ENCODE measurements at places on chromosomes 1 and 21. TPM values are rescaled to one million over a fixed set of nuclear protein-coding genes. Genes with fewer than 3 reads are reported as not detected.

TRIM46 gene
- 1.6 TPM for total RNA-seq

RHOU gene
- total RNA-seq: 21.5 TPM

CCDC27 gene
- not detected for total RNA-seq

S100A7A gene
- total RNA-seq: not detected

GIPC2 gene
- total RNA-seq: 2.0 TPM

GJB3 gene
- 178 TPM for total RNA-seq

MPL gene
- 0.11 TPM for total RNA-seq

GNG12 gene
- total RNA-seq: 99.9 TPM

CLCA4 gene
- total RNA-seq: not detected

BNIPL gene
- total RNA-seq: 157 TPM

CASQ2 gene
- total RNA-seq: 0.54 TPM

KIF2C gene
- total RNA-seq: 11.2 TPM

LAD1 gene
- 33.3 TPM for total RNA-seq

UBXN10 gene
- 0.39 TPM for total RNA-seq

SLAMF7 gene
- not detected for total RNA-seq

KCNJ6 gene
- total RNA-seq: under 0.01 TPM

AMY2A gene
- total RNA-seq: not detected

DPT gene
- total RNA-seq: not detected

SYT14 gene
- 2.7 TPM for total RNA-seq

CORT gene
- total RNA-seq: 0.11 TPM

LDLRAD1 gene
- total RNA-seq: not detected

TDRD5 gene
- 0.11 TPM for total RNA-seq

TSPEAR gene
- not detected for total RNA-seq

TIPRL gene
- 47.6 TPM for total RNA-seq

MMEL1 gene
- not detected for total RNA-seq

PLPP3 gene
- 93.4 TPM for total RNA-seq

SFN gene
- 146 TPM for total RNA-seq

CD53 gene
- not detected for total RNA-seq

S100A9 gene
- total RNA-seq: not detected

PCSK9 gene
- total RNA-seq: under 0.01 TPM

DISC1 gene
- 13.7 TPM for total RNA-seq

IGSF3 gene
- 120 TPM for total RNA-seq

ILDR2 gene
- total RNA-seq: 0.79 TPM

LPAR3 gene
- total RNA-seq: 0.39 TPM

TSEN15 gene
- total RNA-seq: 10.6 TPM

NBPF4 gene
- not detected for total RNA-seq

SLC9C2 gene
- total RNA-seq: not detected

SYPL2 gene
- total RNA-seq: 0.11 TPM

ACTN2 gene
- total RNA-seq: 0.11 TPM

NMNAT2 gene
- under 0.01 TPM for total RNA-seq

PTPN7 gene
- not detected for total RNA-seq

USF1 gene
- total RNA-seq: 112 TPM

NBPF6 gene
- total RNA-seq: not detected

C1orf74 gene
- total RNA-seq: 4.7 TPM

MCL1 gene
- total RNA-seq: 226 TPM

JAM2 gene
- total RNA-seq: not detected
